ENCODE measurements at places on chromosomes 16 and 17.
A peak's percentile ranks its signal among the peaks of the same experiment; 100 is the strongest.

DNA sequence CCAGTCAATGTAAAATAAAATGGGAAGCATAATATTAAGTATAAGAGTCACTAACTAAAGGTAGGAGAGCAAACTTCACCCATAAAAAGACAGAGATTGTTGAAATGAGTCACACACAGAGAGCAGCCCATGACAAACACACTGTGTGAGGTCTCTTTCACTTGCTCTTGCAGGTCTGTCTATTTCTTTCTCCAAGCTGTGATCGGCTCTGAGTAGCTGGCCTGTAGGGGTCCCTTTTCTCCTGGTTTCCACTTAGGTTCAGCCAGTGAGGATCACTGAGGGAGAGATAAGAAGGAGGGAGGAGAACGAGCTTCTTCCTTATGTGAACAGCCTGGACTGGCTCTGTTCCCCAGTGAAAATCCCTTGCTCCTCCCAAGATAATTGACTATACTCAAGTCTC, 133.7 kb upstream of the HS3ST3A1 start:
- peak; percentile 7 for DNase-seq

DNA sequence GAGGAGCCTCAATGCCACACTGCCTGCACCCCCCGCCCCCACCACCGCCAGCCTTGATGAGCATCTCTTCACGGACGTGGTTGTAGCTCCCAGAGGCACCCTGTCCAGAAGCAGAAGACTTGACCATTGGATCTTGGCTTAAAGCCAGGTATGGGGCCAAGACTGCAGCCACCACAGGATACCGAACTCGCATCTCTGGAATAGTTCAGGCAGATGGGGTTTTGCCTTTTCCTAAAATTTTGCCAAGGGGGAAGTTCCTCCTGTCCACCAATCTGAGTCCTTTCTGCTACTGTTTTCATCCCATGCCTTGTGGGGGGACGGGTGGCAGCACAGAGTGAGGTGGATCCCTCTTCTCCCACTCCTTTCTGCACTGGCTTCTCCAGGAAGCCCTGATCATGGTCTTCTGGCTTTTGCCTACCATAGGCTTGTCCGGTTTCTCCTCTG, 939 bp downstream of the CORO6 start:
- no peak for DNase-seq

DNA sequence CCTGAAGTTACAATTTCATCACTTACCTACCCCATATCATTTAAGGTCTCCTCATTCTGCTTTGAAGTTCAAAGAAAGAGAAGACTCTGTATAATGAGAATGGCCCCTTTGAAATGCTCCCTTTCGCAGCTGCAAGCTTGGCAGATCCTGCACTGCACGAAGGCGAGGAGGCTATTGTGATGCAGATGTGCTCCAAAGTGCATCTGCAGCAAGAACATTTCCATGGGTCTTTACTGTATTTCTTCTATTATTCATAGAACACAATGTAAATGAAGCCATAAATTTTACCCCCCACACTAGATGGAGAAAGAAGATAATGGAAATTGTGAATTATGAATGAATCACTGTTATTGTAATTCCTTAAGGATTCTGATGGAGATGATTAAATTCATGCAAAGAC, 178.7 kb downstream of the CHD9NB start:
- DNase-seq: no peak

GRCh38 chr17:2854143-2855055, 58.2 kb downstream of the RAP1GAP2 start:
- DNase-seq: peak; percentile 55

- DNase-seq: no peak
These were observed 4.5 kb upstream of the TCAP start for GRCh38 chr17:39660397-39661385.

- DNase-seq: no peak
These were observed 656.6 kb downstream of the WWOX start for GRCh38 chr16:78755751-78756661.

- DNase-seq: no peak
These were observed 1.9 kb downstream of the CBX2 start for GRCh38 chr17:79779661-79780365.

DNA sequence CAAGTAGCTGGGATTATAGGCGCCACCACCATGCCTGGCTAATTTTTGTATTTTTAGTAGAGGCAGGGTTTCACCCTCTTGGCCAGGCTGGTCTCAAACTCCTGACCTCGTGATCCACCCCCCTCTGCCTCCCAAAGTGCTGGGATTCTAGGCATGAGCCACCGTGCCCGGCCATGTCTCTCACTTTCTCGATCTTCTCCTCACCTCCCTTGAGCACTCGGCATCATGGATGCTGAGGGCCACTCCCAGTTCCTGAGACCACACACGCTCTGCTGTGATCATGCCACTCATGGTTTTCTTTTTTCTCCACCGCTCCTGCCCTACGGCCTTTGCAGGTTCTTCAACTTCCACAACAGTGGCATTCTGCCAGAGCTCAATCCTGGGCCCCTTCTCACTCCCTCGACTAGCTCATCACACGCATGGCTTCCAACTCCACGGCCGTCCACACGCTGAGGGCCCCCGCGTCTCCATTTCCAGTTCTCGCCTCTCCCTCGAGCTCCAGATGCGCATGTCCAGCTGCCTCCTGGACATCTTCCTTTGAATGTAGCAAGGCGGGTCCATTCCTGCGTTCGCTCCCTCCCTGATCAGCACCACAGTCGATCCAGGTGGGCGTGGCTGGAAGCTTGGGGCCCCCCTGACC, 5.5 kb upstream of the NCBP3 start:
- DNase-seq: no peak

DNA sequence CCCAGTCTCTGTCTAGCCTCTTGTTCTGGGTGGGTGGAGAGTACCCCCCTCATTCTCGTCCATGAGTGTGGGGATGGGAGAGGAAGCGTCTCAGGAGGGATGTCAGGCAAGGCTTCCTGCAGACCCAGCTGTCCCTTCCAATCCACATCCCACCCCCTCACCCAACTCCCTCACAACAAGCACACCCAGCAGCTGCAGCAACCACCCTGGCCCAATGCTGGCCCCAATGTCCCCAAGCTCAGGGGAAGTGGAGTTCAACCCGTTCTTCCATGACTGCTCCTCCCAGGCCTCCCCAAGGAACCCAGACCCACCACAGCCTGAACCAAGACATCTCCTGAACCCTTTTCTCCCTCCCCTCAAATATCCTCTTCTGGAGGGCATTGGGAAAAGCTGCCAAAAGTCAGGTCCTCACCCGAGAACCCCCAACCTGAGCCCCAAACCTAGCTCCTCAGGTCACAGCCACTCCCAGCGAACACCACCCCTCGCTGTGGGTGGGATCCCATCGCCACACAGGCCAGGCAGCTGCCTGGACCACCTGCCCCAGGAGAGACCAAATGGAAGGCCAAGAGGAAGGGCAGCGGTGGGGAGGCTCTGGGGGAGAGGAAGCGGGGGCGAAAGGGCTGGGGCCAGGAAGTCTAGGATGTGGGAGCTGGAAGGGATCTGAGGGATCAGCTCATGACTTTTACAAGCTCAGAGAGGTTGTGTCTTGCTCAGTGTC, 47.6 kb downstream of the FZD2 start:
- DNase-seq: no peak

DNA sequence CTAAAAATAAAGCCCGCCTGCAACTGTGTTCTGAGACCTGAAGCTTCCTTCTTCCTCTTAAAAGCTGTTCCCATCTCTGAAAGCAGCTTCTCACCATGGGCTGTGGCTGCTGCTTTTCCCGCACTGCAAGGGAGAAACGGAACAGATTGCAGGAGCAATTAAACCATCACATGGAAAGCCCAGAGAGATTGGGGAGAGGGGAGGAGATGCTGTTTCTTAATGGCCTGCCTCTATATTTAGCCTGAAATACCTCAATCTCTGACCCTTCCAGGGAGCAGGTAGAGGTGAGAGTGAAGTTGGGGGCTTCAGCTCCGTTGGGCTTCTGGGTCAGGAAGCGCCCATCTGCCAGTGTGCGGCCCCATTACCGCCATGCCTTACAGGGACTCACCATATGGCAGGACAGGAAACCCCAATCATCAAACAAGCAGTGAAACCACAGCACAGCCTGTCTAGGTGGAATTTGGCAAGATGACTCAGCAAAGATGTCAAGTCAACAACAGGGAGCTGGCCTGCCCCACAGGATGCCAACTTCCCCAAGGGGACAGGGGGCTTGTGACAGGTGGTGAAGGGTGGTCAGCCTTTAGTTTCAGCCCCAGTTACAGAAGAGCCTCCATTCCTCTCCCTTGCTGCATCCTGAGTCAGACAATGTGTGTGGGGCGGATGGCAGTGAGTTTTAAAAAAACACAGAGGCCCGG, 286.6 kb upstream of the CCL2 start:
- peak; percentile 18 for DNase-seq

DNA sequence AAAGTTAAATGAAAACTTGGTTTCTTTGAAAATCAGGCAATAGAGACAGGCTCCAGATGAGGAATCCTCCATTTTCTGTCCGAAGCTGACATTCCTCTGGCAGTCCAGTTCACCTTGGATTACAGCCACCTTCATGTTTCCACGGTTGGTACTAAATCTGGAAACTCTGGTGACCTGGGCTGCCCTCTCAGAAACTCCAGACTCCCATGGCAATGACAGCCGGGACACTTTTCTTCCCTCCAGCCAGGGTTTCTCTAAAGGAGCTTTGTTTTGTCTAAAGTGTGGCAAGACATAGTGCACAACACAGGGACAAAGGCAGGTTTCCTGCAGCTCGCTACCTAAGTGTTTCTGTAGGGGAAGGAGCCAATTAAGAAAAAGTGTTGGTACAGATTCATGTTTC, 36.0 kb downstream of the CLUAP1 start:
- DNase-seq: no peak

GRCh38 chr17:52790359-52790955, 631.9 kb upstream of the CA10 start:
- DNase-seq: no peak

DNA sequence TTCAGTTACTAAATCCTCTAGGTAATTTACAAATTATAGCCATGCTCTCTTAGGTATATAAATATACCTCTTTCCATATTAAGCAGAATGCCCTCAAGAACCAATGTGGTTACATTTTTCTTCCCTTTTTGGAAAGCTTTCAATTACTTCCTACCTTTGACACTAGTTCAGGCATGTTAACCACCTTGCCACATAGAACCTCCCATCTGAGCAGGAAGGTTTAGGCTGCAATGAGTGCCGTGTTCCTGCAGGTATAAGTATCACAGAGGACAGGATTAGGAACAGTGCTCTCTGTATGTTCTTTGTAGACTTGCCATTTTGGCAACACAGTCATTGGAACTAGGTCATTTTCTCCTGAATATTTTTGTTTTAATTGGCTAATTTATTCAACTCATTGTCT, 20.1 kb downstream of the KRT25 start:
- DNase-seq: no peak

GRCh38 chr16:68605746-68606145, 39.4 kb upstream of the CDH3 start:
- no peak for DNase-seq

- DNase-seq: no peak
These were observed 1.4 kb upstream of the FOXC2 start for GRCh38 chr16:86565181-86565631.

- peak; percentile 35 for DNase-seq
These were observed 19.9 kb upstream of the ZNF750 start for GRCh38 chr17:82859431-82860403.

DNA sequence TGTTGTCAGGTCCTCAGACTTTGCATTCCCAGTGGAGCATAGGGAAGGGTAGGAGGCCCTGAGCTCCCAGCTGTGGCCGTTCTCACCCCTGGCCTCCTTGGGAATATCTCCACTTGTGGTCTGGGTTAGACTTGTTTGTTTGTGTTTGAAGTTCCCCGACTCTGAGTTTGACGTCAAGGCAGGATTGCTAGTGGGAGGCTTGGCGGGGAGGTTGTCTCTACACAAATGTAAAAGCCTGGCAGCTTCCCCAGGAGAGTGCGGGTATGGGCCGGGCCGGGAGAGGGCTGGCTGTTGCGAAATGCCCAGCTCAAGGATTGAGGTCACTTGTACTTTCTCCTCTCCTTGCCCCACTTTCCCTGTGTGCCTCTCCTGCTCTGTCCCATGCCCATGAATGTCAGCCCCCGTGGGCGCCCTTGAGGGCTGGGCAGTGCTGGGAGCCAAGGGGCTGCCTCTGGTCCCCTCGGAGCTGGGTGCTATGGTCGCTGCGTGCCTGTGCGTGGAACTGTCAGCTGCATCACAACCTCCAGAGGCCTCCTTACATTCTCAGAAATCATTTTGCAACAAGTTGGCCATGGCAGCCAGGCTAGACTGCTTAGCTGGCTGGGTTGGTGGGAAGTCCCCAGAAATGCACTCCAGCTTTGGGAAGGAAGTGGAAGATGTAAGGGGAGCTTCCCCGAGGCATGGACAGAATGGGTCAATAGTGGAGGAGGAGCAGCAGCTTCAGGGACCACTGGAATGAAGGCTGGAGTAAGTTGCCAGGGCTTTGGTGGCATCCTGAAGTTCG, 84.3 kb downstream of the KSR1 start:
- peak; percentile 81 for DNase-seq

DNA sequence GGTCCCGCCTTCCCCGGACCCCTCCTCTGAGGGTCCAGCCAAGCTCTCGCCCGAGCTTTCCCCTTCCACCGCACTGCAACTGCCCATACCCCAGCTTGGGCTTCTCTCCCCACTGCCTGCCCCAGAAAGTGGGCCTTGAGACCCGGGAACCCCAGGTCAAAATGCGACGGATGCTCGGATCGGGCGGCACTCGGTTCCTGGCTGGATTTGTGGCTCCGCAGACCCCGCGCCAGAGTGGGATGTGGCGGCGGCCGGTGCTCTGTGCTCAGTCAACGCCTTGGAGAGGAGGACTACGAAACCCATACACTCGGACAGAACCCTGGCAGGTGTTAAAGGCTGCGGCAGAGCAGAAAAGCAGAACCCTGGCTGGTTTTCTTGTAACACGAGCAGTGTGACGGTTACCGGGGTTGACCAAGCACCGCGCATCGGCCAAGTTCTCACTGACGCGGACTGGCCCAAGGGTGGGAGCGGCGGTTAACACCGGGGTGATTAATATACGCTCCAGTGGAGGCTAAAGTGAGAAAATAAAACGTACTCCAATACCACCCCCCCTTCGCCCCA, 885 bp upstream of the SLFN13 start:
- DNase-seq: no peak

DNA sequence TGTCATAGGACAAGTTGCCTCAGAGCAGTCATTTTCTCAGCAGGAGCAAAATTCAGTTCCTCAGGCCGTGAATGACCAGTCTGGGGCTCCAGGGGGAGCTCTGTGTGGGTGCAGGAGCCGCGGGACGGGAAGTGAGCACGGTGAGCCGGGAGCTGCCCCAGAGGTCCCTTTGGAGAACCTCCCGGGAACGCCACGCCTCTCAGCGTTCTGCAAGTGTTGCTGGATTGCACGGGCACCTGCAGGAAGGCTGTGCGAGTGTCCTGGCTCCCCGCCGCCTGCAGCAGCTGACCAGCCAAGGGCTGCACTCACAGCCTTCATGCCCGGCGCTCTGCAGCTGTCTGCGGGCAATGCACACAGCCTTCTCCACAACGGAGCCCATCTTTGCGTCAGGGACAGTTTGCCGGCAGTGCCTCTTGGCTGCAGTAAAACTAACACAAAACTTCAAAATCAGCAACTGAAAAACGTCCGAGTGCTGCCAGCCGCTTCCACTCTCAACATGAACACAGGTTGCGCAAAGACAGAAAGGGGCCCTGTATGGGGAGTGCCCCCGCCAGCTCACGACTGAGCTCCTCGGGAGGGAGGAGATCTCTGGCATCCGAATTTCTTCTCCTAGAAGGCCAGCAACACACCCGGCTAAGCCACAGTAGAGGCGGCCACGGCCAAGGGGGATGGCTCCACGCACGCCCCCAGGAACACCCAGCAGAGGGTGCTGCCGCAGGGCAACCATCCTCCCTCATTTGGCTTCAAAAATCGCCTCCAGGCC, 16.0 kb downstream of the NDUFAF8 start:
- peak; percentile 77 for DNase-seq
